Upper lobe of left lung (tissue), 6 donors: ENCODE measurements at places on chromosomes 12 and 14.

- DNase-seq = no peak
Measured at GRCh38 chr12:70227911-70228310, 15.3 kb upstream of the CNOT2 start.

DNA sequence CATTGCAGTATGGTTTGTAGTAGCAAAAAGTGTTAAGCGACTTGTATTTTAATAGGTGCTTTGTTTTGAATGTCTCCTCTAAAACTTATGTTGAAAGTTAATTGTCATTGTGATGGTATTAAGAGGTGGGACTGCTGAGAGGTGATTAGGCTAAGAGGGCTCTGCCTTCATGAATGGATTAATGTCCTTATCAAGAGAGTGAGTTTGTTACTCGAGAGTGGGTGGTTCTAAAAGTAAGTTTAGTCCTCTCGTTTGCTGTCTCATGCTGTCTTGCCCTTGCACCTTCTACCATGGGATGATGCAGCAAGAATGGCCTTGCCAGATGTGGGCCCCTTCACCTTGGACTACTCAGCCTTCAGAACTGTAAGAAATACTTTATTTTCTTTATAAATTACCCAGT is 17.4 kb downstream of the ZDHHC17 start:
- DNase-seq = no peak

- DNase-seq = peak; percentile 31
Measured at GRCh38 chr12:111598637-111599452, at the start of gene ATXN2. Gene ATXN2 (minus strand): TSS chr12:111599315. CDS start chr12:111599034, 281 bp downstream.

DNA sequence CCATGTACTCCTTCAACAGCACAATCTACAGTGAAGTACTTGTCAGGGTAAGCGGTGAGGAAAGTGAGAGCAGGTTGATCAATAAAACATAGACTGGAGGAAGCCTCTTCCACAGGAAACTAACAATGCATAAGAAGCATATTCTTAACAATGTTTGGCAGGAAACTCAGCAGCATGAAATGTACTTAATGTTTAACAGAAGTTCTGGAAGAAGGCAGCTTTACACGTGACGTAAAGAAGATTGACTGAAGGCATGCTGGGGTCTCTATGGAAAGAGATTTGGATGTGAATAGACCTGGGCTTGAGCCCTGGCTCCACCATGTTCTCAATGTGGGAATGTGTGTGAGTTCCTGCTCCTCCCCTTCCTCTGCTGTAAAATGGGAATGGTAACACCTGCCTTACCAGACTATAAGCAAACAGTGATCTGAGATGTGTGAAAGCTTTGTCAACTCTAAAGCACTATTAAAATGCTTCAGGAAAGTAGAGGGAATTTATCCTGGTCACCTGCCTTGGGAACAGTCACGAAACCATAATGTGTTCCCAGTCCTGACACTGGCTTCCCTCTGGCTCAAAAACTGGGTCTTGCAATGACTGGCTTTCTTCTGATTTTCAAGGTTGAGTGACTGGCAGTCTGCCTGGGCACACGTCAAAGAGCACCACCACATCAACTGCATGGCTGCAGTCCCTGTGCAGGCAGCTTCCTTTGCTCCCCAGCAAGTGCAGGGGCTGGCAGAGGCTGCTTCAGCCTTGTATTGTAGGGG is 384.6 kb downstream of the APAF1 start:
- DNase-seq = no peak

- no peak for DNase-seq
Measured at GRCh38 chr12:75819512-75819911, 212.1 kb downstream of the PHLDA1 start.

DNA sequence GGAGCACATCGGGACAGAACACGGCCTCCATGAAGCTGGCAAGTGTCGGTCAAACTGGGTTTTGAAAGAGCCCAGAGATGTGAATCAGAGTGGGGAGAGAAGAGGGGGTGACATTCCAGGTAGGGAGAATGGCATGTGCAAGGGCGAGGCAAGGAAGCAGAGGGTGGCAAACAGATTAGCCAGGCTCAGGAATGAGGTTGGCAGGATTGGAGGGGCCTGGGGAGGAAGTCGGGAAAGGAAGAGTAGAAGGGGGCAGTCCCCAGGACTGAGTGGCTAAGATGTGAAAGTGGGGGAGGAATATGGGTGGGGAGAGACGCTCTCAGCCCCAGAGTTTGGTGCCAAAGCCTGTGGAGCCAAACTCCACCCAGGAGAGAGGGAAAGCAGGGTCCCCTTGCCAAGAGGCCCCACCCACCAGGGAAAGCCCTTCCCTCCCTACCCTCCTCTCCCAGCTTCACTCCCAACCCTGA is 5.5 kb upstream of the HDAC7 start:
- DNase-seq = no peak

DNA sequence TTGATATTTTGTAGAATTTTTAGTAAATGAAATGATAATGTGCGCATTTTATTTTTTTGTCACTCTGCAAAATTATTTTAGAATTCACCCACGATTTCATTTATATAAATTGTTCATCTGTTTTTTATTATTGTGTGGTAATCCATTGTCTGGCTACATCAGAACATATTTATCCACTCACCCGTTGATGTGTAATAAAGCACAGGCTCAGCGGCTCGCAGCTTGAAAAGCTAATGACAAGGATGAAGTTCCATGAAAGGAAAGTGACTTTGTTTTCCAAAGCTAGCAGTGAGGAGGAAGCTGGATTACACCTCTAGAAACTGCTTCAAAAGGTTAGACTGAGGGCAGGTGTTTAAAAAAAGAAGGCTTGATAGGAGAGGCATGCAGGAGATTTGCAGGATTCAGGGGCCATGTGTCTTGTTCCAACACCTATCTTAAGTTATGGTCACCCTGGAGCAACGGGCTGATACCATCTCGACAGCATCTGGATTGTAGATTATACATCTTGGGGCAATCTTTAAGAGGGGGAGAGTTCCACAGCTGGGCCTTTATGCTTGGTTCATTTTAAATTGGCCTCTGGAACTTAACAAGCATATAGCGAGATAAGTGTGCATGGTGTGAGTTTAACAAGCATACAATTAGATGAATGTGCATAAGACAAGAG is 194.1 kb downstream of the TMTC3 start:
- no peak for DNase-seq

GRCh38 chr14:86575141-86575540 is 1045.2 kb downstream of the FLRT2 start:
- no peak for DNase-seq

DNA sequence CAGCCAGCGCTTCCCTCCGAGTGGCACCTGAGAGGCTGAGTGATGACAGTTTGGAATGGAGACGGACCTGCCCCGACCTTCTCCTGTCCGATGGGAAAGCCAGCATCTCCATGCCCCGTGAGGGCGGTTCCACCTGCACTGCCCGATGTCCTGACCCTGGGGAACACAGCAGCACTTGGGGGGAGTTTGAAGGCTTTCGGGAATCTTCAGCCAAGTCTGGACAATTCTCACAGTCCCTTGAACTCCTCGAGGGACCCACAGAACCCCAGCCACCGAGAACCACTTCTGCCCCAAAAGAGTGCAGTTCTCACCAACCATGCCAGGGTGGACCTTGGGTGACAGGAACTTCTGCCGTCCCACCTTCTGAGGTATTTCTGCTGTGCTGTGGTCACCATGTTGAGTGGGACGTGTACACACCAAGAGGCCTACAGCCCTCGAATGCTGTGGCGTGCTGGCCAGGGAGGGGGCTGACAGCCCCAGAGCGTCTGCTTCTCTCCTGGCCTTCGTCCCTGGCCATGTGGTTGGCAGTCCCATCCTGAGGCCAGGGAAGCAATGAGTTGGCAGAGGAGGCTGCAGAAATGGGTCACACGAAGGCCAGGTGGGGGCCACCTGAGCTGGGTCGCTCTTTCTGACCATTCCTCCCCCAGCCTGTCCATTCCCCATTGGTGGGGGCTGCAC is 1.0 kb downstream of the CLBA1 start:
- peak; percentile 36 for DNase-seq

DNA sequence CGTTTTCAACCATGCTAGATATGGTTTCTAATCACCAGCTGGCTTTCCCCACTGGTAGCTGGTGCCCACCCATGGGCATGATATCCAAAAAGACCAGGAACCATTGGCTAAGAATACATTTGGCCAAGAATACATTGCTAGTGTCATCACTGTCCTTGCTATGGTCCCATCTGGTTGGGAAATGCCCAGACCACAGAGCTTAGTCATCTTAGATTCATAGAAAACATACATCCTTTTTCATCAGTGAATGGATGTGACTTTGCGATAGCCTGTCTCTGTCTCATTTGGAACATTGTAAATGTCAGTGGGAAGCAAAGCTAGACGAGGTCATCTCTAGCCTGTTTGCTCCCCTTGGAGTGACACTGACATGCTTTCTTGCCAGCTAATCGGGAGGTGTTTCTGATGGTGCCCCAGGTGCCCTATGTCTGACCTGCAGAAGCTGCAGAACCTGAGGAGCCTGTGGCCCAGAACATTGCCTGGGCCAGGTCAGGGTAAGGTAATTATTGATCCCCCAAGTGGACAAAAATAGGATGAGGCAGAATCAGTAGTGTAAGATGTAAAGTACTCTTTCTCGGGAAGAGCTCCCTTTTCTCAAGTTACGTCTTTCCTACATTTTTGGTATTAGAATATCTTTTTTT is 194.8 kb downstream of the SLC41A2 start:
- peak; percentile 46 for DNase-seq

GRCh38 chr14:38716926-38717325 is 386.1 kb downstream of the SEC23A start:
- DNase-seq = no peak

DNA sequence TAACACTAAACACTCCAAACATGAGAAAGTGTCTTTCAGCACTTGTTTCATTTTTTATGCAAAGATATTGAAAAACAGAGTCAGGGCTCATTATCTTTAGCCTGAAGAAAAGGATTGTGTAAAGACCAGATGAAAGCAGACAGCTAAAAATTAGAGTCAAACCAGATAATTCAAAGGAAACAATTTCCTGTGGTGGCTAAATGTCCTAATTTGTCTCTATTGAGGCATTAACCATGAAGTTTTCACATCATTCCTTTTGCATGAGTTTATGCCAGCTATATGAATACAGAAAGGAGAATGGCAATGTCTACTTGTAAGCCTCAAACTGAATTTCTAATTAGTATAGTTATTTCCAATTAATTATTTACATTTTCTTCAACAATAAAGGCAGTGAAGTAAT is 338.5 kb downstream of the FSCB start:
- no peak for DNase-seq

DNA sequence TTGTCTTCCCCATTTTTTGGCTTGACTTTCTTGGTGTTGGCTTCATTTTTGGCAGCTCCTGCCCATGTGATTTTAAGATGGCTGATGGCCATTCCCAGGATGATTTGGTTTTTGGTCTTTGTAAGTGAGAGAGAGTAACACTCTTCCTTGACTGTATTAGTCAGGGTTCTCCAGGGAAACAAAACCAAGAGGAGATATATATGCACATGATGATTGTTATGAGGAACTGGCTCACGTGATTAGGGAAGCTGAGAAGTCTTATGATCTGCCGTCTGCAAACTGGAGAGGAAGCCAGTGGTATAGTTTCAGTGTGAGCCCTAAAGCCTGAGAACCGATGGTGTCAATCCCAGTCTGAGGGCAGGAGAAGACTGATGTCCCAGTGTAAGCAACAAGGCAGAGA is 146.6 kb downstream of the NRXN3 start:
- no peak for DNase-seq

DNA sequence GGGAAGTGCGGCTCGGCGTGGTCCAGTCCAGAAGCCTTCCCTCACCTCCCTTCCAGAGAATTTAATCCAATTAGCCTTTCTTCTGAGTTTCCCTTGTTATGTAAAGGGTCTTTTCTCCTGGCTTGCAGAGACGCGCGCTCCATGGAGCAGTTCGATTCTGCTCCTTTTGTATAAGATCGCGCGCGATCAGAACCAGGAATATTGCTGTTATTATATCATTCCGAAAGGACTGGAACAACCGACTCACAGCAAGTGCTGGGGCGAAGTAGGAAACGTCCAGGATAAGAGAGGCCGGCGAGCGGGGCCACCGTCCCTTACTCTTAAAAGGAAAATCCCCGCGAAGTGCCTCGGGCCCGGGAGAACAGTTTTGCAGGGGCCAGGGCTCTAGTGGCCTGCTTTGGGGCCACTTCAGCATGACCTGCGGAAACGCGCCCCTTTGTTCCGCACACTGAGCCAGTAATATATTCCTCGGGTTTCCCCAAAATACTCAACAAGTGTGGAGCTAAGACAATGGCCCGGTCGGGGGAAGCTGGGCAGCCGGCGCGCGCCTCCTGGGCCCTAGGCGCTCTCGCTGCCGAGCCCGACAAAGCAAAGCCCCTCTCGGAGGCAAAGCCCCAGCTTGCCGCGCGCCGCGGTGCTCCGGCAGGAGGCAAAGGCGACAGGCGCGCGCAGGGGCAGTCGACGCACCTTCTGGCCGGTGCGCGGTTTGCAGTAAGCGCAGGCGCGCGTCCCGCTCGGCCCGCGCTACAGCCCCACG is 2.9 kb downstream of the RFX4 start:
- DNase-seq = peak; percentile 79

- no peak for DNase-seq
Measured at GRCh38 chr14:94292872-94293577, at the start of gene SERPINA10. Gene SERPINA10 (minus strand): TSS chr14:94293268. CDS start chr14:94290593, 2,675 bp downstream.

DNA sequence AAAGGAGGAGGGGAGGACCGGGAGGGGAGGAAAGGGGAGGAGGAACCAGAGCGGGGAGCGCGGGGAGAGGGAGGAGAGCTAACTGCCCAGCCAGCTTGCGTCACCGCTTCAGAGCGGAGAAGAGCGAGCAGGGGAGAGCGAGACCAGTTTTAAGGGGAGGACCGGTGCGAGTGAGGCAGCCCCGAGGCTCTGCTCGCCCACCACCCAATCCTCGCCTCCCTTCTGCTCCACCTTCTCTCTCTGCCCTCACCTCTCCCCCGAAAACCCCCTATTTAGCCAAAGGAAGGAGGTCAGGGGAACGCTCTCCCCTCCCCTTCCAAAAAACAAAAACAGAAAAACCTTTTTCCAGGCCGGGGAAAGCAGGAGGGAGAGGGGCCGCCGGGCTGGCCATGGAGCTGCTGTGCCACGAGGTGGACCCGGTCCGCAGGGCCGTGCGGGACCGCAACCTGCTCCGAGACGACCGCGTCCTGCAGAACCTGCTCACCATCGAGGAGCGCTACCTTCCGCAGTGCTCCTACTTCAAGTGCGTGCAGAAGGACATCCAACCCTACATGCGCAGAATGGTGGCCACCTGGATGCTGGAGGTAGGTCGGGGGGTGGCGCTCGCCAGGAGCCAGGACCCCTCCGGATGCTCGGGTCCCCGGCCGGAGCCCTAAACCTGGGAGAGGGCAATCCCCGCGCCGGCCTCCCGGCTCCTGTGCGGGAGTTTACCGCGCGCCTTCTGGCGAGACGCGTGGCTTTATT is at the start of gene CCND2:
Gene CCND2, plus strand, starts transcription at position 111 of the 744 bp plus-strand sequence. Its CDS starts 279 bp downstream, at position 390.
- DNase-seq = peak; percentile 93

GRCh38 chr14:100850841-100851585 is 25.1 kb downstream of the MEG3 start:
- peak; percentile 68 for DNase-seq

DNA sequence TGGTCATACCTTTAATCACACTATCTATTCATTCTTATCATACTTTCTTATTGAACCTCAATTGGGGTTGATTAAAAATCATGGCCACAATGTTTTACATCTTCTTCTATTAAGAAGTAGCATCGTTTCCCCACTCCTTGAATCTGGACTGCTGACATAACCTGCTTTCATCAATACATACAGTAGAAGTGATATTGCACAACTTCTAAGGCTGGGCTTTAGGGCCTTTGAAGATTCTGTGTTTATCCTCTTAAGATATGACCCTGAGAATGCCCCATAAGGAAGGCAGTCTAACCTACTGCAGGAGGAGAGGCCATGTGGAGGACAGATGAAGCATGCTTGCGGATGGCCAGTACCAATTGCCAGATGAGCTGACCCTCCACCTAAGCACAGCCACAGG is 1142.8 kb upstream of the SEL1L start:
- no peak for DNase-seq

GRCh38 chr14:63249092-63249491 is 44.8 kb downstream of the RHOJ start:
- no peak for DNase-seq

GRCh38 chr12:121202407-121203355 is 7.2 kb upstream of the P2RX4 start:
- no peak for DNase-seq
